ENCODE measurements at places on chromosomes 16 and 17. TPM values are rescaled to one million over a fixed set of nuclear protein-coding genes. Genes with fewer than 3 reads are reported as not detected.

- DNase-seq: peak; percentile 90
These were observed 3.9 kb downstream of the SPATA20 start for GRCh38 chr17:50550661-50551432.

- no peak for DNase-seq
These were observed 65.2 kb downstream of the SHCBP1 start for GRCh38 chr16:46555951-46556350.

DPH1 gene
- 51.9 TPM for polyA plus RNA-seq

- DNase-seq: no peak
These were observed 13.1 kb downstream of the CYB5D2 start for GRCh38 chr17:4155980-4156620.

DNA sequence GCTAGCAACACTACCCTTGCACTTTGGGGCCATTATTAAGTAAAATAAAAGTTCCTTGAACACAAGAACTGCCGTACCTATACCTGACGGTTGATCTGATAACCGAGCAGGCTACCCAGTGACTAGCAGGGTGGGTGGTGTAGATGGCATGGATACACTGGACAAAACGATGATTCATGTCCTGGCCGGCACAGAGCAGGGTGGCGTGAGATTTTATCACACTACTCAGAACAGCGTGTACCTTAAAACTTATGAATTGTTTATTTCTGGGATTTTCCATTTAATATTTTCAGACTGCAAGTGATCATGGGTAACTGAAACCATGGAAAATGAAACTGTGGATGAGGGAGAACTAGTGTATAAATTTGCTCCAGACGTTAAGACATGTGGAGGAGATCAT is 41.0 kb upstream of the MSI2 start:
- no peak for DNase-seq

DNA sequence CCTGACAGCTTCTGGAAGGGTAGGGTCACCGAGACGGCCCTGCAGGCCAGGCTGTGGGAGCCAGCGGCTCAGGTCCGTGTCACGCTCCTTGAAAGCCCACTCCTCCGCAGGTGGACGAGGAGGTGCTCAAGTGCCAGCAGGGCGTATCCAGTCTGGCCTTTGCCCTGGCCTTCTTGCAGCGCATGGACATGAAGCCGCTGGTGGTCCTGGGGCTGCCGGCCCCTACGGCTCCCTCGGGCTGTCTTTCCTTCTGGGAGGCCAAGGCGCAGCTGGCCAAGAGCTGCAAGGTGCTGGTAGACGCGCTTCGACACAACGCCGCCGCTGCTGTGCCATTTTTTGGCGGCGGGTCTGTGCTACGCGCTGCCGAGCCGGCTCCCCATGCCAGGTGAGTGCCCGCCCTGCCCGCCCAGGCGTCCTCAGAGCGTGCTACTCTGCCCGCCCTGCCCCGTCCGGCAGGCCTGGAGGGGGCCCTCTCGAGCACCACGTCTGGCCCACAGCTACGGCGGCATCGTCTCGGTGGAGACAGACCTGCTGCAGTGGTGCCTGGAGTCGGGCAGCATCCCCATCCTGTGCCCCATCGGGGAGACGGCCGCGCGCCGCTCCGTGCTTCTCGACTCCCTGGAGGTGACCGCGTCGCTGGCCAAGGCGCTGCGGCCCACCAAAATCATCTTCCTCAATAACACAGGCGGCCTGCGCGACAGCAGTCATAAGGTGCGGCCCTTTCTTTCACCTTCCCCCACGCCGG is 1.3 kb downstream of the NAGS start:
- peak; percentile 61 for DNase-seq

DNA sequence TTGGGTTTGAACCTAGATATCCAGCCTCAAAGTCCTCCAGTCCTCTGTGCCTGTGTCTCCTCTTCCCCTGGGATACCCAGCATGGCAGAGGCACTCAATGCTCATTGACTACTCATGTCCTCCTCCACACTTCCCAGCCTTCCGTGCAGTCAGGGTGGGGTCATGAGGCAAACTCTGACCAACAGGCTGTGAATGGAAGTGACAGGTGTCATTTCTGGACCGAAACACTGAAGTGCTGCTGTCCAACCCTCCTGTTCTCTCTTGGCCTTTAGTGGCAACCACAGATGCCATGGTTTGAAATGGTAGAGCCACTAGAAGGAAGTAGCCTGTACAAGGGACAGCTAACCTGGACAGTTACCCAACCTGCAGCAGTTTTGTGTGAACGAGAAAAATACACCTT is 46.7 kb upstream of the MAP3K14 start:
- DNase-seq: no peak

GRCh38 chr17:67293251-67294203 is 48.5 kb upstream of the HELZ start:
- DNase-seq: peak; percentile 82

C16orf90 gene
- not detected for polyA plus RNA-seq

- no peak for DNase-seq
These were observed 1.1 kb downstream of the RPRML start for GRCh38 chr17:46977750-46978488.

GRCh38 chr17:78674156-78674555 is 97.0 kb upstream of the DNAH17 start:
- no peak for DNase-seq

GRCh38 chr16:87230571-87230970 is 86.6 kb downstream of the C16orf95 start:
- no peak for DNase-seq

DNA sequence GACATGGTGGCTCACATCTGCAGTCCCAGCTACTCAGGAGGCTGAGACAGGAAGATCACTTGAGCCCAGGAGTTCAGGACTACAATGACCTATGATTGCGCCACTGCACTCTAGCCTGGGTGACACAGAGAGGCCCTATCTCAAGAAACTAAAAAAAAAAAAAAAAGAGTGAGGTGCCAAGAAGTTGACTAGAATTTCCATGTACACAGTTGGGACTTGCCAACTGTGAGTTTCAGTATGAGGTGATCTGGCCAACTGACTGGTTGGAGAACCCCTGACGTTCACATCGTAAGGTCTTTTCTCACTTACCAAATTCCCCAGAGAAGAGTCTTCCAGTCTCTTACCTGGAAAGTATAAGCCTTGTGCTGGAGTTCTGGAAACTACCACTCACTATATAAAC is 3.1 kb upstream of the MED11 start:
- no peak for DNase-seq

MYL11 gene
- polyA plus RNA-seq: 636 TPM

Measured in psoas muscle (tissue), 8 donors.